Thymus (tissue), 14 donors: ENCODE measurements at places on chromosomes 12 and 14. TPM values are rescaled to one million over a fixed set of nuclear protein-coding genes. Genes with fewer than 3 reads are reported as not detected.

- H3K4me1 ChIP-seq, result no peaks in the 10 kb centered on the region
- H3K27me3 ChIP-seq, result no peaks in the 10 kb centered on the region
- H3K36me3 ChIP-seq, result no peaks in the 10 kb centered on the region
- DNase-seq, result no peak
These were observed 8.2 kb upstream of the CRADD start for GRCh38 chr12:93668919-93669418.

- peaks cover 2% of the 10 kb centered on the region for H3K27me3 ChIP-seq
- H3K27ac ChIP-seq, result no peak overlapping the region
- no peaks in the 10 kb centered on the region for H3K36me3 ChIP-seq
- H3K4me3 ChIP-seq, result no peak overlapping the region
These were observed 29.3 kb upstream of the FZD10 start for GRCh38 chr12:130132831-130133511.

- no peak for DNase-seq
- H3K27me3 ChIP-seq, result no peaks in the 10 kb centered on the region
- H3K27ac ChIP-seq, result no peak overlapping the region
- H3K4me3 ChIP-seq, result peak overlapping the region; percentile 14
- H3K4me1 ChIP-seq, result peaks cover 30% of the 10 kb centered on the region
- H3K36me3 ChIP-seq, result peaks cover 8% of the 10 kb centered on the region
These were observed 3.3 kb downstream of the FBXL14 start for GRCh38 chr12:1591034-1591433.

- no peak overlapping the region for H3K4me3 ChIP-seq
- no peaks in the 10 kb centered on the region for H3K36me3 ChIP-seq
- no peaks in the 10 kb centered on the region for H3K4me1 ChIP-seq
- no peaks in the 10 kb centered on the region for H3K27me3 ChIP-seq
These were observed 94.1 kb downstream of the SLC2A13 start for GRCh38 chr12:40011775-40012129.

- H3K27me3 ChIP-seq, result peaks cover 4% of the 10 kb centered on the region
- H3K27ac ChIP-seq, result peak overlapping the region; percentile 74
These were observed 691.4 kb upstream of the TBX3 start for GRCh38 chr12:115375186-115375991.

DNA sequence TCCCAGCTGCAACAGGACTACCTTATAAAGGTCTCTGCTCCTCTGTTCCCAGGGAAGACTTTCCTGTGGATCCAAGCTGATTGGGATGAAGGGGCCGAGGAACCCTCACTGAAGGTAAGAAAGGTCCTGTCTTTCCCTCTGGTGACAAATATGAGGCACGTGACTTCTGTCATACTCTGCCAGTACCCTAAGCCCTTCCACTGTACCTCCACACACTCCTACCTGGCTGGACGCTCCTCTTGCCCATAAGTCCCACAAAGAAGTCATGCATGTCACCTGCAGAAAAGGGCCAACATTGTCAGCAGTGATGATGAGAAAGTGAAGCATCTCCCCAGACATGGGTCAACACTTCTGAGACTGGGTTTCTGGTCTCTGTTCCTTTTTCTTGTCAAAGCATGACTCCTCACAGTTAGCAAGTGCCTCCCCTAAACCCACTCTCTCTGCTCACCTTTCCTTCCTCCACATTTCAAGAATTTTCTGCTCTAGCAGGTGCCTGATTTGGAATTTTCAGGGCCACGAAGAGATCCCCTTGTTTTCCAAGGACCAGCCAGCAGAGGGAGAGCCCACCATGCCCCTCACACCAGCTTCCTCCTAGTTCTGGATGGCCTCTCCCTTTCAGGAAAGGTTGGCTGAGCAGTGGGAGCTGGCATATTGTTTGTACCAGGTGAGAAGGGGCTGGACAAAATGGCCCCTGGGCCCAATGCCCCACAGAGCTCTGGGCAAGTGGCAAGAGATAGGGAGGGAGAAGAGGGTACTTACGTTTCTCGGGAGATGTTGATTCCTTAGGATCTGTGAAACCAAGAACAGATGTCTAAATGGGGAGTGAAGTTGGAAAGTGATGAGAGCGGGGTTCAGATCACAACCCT is 3.5 kb downstream of the TAC3 start:
- H3K27me3 ChIP-seq, result no peaks in the 10 kb centered on the region
- H3K36me3 ChIP-seq, result no peaks in the 10 kb centered on the region
- no peak overlapping the region for H3K4me3 ChIP-seq
- H3K4me1 ChIP-seq, result peaks cover 18% of the 10 kb centered on the region

- no peaks in the 10 kb centered on the region for H3K36me3 ChIP-seq
- no peaks in the 10 kb centered on the region for H3K4me1 ChIP-seq
- no peak for DNase-seq
These were observed 42.4 kb downstream of the FAM186A start for GRCh38 chr12:50353869-50354593.

DNA sequence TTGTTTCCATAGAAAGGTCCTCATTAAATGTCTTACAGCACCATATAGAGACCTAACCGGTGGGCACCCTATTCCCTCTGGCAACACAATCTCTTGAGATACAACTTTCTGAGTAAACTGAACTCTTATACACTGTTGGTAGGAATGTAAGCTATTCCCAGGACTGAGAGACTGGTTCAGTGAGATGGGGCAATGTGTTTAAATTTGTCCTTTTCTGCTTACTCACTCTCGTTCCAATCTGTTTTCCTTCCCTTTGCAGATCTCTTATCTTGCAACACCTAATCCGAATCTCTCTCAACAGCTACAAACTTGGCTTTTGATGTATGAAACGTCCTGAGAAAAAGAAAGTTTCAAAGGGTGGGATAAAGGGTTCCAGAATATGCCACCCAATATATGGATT is 26.1 kb upstream of the ETV6 start:
- no peak overlapping the region for H3K4me3 ChIP-seq
- no peaks in the 10 kb centered on the region for H3K27me3 ChIP-seq
- peak overlapping the region; percentile 64 for H3K27ac ChIP-seq
- H3K36me3 ChIP-seq, result no peaks in the 10 kb centered on the region
- no peak for DNase-seq

GRCh38 chr12:65182012-65182739 is 12.8 kb downstream of the LEMD3 start:
- H3K4me3 ChIP-seq, result no peak overlapping the region
- H3K36me3 ChIP-seq, result peaks cover 3% of the 10 kb centered on the region
- no peaks in the 10 kb centered on the region for H3K27me3 ChIP-seq
- no peaks in the 10 kb centered on the region for H3K4me1 ChIP-seq
- H3K27ac ChIP-seq, result no peak overlapping the region

- peaks cover 6% of the 10 kb centered on the region for H3K36me3 ChIP-seq
- H3K4me1 ChIP-seq, result peaks cover 3% of the 10 kb centered on the region
- no peak for DNase-seq
- H3K27ac ChIP-seq, result no peak overlapping the region
- no peak overlapping the region for H3K4me3 ChIP-seq
- H3K27me3 ChIP-seq, result no peaks in the 10 kb centered on the region
These were observed 12.4 kb downstream of the RAP1B start for GRCh38 chr12:68623059-68623458.

- H3K4me1 ChIP-seq, result peaks cover 53% of the 10 kb centered on the region
- DNase-seq, result no peak
- no peak overlapping the region for H3K27ac ChIP-seq
- no peak overlapping the region for H3K4me3 ChIP-seq
- no peaks in the 10 kb centered on the region for H3K36me3 ChIP-seq
- H3K27me3 ChIP-seq, result no peaks in the 10 kb centered on the region
These were observed 82.4 kb downstream of the ARF6 start for GRCh38 chr14:49975276-49975675.

DNA sequence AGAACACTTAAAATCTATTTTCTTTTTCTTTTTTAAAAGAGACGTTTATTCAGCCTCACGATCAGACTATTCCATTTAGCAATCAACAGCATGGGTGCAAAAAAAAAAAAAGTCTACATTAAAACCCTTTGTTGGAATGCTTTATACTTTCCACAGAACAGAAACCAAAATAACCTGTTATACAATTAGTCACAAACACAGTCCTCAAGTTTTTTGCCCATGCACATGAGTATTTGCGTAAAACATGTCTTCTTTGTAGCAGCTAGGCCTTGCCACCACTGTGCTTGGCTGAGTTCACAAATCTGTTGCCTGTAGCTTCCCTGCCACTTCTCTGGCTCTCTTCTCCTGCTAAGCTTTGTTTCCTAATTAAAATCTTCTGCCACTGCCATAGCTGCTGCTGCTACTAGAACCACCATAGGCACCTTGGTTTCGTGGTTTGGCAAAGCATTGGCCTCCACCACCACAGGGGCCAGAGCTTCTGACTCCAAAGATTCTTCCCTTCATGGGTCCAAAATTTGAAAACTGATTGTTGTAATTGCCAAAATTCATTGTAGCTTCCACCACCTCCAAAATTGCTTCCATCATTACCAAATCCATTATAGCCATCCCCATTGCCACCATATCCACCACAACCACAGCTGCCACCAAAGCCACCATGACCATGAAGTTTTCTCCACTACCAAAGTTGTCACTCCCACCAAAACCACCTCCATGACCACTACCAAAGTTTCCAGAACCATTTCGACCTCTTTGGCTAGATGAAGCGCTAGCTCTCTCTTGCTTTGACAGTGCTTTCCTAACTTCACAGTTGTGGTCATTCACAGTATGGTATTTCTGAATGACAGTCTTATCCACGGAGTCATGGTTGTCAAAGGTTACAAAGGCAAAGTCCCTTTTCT is 38.1 kb downstream of the KLRG1 start:
- peaks cover 10% of the 10 kb centered on the region for H3K4me1 ChIP-seq
- no peak overlapping the region for H3K27ac ChIP-seq
- no peaks in the 10 kb centered on the region for H3K27me3 ChIP-seq
- no peaks in the 10 kb centered on the region for H3K36me3 ChIP-seq
- H3K4me3 ChIP-seq, result no peak overlapping the region
- DNase-seq, result no peak

DNA sequence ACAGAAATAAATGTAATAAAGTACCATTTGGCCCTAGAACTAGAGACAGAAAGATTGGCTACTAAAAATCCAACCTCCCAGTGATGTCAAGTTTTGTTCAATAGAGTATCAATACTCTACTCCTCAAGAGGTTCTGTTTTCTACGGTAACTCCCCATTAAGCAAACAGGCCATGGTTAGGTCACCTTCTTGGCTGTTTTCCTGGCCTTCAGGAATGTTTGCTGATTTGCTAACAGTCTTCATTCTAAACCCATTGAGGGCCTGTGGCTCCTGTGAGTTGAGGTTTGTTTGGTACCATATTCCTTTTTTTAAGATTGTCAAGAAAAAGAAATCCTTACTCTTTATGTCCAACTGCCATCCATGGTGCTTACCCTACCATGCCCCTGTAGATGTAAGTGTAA is 1022.0 kb upstream of the TMEM132C start:
- no peak overlapping the region for H3K4me3 ChIP-seq
- no peaks in the 10 kb centered on the region for H3K4me1 ChIP-seq
- DNase-seq, result no peak
- no peaks in the 10 kb centered on the region for H3K36me3 ChIP-seq

DNA sequence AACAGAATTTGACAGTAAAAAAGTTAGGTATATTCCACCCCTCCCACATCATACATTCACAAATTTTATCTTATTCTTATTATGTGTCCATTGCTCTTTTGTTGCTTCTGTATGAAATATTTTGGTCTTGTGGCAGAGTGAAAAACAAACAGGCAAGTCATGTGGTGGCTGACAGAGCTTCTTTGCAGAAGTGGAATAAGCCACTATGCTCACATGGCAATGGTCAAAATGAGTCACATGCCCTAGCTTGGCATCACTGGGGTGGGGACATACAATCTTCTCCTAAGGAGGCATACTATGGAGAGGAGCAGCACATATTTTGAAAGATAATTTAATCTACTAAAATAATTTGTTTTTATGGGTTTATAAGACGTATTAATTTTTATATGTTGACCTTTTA is 27.7 kb upstream of the CMA1 start:
- H3K36me3 ChIP-seq, result no peaks in the 10 kb centered on the region

- no peaks in the 10 kb centered on the region for H3K36me3 ChIP-seq
- no peak for DNase-seq
- H3K4me1 ChIP-seq, result peaks cover 9% of the 10 kb centered on the region
- no peak overlapping the region for H3K27ac ChIP-seq
These were observed 2.7 kb downstream of the TCTN1 start for GRCh38 chr12:110616471-110617115.

DNA sequence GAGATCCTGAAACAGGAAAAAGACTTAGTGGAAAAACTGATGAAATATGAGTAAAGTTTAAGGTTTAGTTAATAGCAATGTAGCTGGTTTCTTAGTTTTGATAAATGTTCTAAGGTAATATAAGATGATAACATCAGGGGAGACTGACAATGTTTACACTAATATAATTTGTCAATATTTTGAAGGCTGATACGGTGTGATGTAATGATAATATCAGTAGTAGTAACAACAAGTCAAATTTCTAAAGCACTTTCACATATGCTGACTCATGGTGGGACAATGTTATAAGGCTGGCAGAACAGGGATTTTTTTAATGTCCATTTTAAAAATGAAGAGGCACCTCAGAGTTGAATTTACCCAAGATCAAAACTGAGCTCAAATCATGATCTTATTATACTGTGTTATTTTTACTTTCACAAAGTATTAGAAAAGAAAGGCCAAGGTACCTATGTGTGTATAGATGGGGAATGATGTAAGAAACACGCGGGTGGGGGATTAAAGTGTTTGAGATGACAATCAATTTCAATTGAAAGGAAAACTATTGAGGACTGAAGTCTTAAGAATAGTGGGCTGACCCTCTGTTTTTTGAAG is 2.4 kb upstream of the FLRT2 start:
- no peak for DNase-seq
- peaks cover 26% of the 10 kb centered on the region for H3K4me1 ChIP-seq
- no peak overlapping the region for H3K27ac ChIP-seq
- no peak overlapping the region for H3K4me3 ChIP-seq
- H3K27me3 ChIP-seq, result peaks cover 39% of the 10 kb centered on the region

DNA sequence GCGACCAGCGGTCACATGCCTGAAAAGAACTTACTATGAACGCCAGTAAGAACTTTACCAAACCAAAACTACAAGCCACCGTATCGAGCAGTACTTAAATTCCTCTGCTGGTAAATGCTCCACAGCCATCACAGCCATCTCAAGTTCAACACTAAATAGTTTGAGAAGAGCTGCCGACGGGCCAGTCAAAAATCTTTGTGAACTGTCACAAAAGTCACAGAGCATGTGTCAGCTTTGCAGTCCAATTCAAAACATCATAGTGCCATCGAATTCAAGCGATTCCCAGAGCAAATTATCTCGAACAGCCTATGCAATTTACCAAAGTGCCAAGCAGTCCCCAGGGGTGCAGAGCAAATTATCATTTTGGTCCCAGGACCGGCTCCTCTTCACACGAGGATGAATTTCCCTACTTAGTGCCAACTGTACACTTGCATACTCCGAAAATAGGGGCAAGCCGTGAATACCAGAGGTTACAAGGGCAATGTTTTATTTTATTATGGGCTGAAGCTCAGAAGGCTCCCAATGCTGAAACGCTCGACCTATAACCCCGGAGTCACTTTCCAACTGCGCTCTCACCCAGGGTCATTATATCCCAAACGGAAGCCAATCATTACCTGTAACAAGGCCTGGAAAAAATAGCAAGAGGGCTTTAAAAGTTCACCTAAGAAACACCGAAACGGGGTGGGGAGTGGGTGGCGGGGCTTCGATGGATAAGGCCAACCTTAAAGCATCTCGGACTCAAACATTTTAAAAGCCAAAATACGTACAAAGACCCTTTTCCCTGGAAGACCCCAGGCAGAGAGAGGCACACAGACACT is 1.1 kb downstream of the LRP6 start:
- peaks cover 9% of the 10 kb centered on the region for H3K27me3 ChIP-seq
- no peak for DNase-seq
- peaks cover 17% of the 10 kb centered on the region for H3K4me1 ChIP-seq
- H3K36me3 ChIP-seq, result no peaks in the 10 kb centered on the region

Gene KRT7
- 2.8 TPM for total RNA-seq

Gene NCKAP5L
- 5.6 TPM for total RNA-seq

Gene NOVA1
- 0.94 TPM for total RNA-seq

Gene COCH
- total RNA-seq, result 1.7 TPM

Gene CCDC88C
- total RNA-seq, result 25.6 TPM
